ENCODE measurements at places on chromosomes 2 and 18.

DNA sequence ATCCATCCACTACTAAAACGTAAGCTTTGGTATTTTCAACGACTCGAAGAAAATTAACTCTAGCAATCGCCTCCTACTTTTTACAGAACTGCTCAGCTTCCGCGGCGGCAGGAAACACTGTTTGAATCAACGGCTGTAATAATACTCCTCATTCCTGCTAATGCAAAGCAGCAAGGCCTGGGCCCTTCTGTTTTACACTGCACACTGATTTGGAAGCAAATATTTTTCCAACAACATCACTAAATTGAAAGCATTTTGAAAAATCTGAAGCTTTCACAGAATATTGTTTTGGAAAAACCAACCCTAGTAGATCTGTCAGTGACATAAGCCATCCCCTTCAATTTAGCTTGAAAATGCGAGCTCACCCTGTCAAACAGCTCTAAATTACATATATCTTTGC lies 261.2 kb downstream of the TXNL1 start:
- DNase-seq = no peak

DNA sequence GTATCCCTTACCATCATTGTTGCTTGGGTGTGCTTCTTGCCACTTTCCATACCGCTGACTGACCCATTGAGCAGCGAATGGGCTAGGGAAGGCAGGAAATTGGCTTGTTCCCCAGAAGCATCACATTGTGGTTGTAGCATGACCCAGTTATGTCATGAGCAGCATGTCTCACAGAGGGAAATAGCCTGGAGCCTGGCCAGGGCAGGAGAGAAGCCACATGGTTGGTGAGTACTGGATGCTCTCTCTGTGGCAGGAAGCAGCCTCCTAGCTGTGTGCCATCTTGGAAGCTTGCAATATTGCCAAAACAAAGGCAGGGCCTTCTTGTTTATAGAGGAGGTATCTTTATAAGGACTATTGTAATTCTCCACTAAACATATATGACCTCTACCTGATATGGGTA lies 482.6 kb downstream of the PIK3C3 start:
- no peak for DNase-seq

DNA sequence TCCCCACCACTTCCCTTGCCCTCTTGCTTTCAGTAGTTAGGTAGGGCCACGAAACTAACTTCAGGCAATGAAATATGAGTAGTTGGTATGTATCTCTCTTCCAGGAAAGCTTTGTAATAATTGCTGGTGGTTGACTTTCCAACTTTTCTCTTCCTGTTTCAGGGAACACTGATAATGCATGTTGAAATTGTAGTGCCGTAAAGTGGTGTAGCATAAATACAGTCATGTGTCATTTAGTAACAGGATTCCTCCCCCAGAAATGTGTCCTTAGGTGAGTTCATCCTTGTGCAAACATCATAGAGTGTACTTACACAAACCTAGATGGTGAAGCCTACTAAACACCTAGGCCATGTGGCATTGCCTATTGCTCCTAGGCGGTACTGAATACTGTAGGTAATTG lies 429.2 kb downstream of the PID1 start:
- DNase-seq = no peak

DNA sequence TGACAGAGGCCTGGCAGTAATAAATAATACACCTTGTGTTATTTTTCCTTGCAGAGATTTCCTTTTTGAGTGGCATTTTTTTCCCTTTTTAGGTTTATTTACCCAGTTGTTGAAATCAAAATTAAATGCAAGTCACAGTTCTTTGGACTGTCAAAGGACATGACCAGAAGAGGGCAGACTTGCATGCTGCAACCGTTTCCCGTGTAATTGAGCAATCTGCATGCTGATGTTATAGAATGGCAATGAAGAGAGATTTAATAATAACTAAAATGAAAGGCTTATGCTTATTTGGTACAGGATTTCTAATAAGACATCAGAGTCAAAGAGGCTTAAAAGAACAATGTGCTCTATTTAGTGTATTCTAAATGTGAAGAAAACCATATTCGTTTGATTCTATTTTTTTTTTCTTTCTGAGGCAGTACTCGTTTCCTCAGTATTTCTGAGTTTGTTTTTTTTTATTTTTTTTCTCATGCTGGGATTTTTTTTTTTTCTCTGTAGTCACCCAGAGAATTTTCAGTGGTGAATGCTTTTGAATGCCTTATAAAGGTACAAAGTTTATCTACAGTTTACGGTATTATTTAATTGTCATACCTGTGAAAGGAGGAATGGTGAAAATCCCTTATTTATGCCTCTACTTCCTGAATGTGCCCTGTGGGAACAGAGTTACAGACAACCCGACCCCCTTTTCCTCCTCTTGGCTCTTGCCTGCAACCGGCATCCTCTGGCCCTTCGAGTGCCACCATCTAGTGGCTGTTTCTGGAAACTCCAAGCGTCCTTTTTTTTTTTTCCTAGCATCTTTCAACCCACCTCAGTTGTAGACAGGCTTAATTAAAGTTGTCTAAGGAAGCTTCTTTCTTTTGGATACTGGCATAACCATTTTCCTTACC lies 368.5 kb downstream of the LRRTM1 start:
- DNase-seq = peak; percentile 45

DNA sequence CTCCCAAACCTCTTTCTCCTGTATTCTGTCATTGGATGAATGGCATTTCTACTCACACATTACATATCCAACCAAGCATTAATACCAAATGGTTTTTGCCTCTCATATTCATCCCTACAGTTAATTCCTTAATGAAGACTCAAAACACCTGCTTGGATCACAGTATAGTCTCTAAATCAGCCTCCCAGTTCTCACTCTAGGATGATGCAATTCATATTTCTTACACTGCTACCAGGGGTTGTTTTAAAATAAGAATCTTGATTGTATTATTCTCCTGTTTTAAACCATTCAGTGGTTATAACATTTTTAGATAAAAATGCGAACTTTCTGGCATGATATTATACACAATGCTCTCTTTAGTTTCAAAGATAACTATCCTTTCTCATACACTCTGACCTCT lies 281.4 kb upstream of the ZEB2 start:
- no peak for DNase-seq

- DNase-seq = no peak
Observed at GRCh38 chr2:5696404-5696944, 4.3 kb downstream of the SOX11 start.

DNA sequence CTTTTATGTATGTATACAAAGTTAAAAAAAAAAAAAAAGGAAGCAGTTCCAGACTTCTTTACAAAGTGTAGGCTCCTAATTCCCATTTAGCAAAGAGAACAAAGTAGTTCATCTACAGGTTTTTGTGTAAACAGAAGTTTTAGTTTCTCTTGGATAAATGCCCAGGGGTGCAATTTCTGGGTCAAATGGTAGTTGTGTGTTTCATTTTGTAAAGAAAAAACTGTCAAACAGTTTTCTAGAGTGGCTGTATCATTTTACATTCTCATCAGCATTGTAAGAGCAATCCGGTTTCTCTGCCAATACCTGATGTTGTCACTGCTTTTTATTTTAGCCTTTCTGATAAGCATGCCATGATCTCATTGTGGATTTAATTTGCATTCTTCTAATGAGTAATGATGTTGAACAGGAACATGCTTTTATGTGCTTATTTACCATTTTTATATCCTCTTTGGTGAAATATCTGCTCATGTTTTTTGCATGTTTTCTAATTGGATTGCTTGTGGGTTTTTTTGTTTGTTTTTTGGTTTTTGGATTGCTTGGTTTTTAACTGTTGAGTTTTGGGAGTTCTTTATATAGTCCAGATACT lies 16.6 kb upstream of the PSME4 start:
- DNase-seq = no peak

DNA sequence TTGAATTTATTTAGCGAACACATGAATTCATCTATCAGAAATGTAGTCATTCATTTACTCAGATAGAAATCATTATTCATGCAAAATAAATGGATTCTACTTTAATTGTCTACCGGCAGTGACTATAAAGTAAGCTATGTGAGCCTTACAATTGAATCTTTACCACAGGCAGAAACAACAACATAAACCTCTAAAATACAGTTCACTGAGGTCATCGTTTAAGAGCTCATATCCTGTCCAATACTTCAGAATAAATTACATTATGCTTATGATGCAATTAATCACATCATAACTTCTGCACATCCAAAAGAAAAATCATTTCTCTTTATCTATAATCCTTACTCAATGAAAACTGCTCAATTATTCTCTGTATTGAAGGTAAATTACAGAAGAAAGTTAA lies 244.7 kb downstream of the HNMT start:
- no peak for DNase-seq

DNA sequence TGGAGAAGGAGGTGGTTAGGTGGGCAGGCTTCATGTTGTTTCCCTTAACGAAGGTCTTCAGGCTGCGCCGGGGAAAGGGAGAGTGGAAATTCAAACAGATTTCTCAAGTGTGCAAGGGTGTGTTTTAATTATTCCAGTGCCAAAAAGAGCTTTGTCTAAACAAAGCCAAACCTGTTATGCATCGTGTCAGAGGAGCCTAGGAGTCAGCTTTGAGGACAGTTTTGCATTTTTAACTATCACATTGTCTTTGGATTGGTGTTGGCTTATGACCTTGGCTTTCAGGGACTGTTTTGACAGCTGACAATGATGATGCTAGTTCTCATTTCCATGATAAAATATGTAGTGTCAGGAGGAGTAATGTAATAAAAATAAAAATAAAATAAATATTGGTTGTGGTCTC lies 144.8 kb downstream of the LDLRAD4 start:
- DNase-seq = no peak

DNA sequence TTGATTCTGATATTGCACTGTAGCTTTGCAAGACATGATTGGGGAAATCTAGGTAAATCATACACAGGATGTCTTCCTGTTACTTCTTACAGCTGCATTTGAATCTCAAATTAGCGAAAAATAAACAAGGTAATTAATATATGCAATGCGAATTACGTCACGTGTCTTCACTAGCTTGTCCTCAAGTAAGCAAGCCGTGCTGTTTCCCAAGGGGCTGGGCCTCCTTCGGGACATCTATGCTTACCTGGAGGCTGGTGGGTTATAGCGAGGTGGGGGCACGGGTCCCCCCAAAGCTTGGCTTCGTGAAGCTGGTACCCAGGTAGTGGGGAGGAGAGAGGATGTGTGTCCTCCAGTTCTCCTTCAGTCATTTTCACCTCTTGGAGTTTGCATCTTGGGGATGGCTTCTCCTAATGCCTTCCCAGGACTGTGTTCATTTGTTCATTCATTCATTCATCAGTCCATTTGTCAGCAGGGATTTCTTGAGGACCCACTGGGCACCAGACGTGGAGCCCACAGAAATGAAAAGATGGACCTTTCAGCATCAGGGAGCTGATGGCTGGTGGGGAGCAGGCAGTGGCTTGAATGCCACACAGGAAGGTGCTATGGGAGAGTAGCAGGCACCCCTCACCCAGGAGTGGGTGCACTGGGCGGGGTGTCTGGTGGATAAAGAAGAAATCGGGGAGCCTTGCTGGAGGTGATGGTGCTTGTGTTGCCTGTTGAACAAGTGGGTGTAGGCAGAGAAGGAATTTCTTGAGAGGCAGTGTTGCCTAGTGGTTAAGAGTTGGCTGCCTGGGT lies 155.1 kb downstream of the GLI2 start:
- no peak for DNase-seq

GRCh38 chr2:191650896-191651773 lies 26.8 kb upstream of the NABP1 start:
- peak; percentile 72 for DNase-seq

DNA sequence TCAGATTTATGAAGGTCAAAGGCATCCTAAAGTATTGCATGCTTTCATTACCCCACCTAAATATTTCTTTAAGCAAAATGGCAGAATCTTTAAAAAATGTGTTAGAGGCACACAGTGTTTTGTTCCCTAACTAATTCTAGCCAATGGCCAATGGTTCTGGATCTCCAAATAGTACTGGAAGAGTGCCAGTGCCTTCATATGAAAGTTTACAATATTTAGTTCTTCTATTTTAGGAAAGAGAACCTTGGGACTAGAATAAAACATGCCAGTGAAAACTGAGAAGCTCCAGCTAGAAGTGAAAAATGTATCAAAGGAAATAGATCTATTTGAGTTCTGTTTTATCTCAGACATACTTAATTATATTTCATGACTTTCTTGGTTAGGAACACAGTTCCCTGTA lies 37.1 kb downstream of the TACR1 start:
- no peak for DNase-seq

DNA sequence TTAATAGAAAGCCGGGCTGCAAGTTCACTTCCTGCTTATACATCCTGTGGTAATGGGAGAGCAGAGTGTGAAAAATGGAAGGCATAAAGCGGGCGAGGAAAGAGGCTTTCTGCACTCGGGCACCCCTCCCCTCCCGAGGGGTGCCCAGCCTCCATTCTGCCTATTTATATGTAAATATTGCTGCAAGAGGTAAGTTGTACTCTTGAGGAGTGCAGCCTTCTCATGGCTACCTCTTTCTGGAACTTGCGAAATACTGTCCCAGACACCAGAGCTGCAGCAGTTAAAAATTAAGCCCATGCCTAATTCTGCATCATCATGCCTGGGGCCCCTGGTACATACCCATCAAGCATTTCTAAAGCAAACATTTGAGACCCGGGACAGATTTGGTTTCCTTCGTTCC lies 156.0 kb downstream of the GBX2 start:
- DNase-seq = no peak

DNA sequence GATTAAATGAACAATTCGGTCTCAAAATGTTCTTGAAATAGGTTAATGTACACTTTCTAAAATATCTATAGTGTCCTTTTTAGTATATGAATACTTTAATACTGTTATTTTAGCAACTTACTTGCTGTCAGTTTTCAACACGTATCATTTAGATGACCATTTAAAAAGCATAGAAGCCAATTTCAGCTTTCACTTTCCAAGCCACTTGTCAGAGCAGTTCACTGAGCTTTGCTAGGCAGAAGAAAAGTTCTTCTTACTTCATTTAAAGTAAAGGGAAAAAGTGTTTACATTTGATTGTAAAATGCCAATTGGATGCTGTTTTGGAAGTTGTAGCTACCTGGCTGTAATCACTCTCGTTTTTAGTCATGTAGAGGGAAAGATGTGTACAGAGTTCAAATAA lies 126.0 kb downstream of the KCNH7 start:
- no peak for DNase-seq

DNA sequence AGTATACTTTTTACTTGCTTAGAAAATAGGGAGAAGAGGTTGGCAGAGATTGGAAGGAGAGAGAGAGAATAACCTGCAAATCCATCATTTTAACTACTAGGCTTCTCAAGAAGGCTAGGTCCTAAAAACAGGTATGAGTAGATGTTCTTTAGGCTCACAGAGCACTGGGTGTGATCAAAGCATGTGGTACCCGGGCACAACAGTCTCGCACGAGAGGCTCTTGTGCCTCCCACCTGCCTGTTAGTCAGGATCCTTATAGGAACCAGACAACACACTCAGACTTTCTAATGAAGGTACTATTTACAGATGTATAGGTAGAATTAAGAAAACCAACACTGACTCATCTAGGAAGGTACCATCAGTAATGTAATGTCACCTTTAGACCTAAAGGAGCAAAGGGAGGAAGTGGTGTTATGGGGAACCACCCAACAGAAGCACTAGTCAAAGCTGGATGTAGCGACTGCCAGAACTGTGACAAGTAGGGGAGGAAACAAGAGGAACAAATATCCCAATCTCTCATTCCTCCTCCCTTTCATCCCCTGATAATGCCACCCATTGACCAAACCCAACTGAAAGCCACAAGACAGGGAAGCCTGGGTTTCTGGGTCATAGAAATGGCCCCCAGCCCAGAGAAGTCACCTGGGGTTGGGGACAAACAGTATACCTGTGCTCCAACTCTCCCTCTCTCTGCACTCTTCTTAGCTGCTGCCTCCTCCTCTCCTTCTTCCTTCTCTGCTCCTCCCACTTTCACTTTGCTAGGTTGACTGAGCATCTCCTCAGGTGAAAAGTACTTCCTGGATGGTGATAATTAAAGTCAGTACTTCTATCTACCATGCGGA lies 16.0 kb upstream of the MARCHF4 start:
- peak; percentile 10 for DNase-seq

Measured in activated CD4-positive, alpha-beta T cell treated with anti-CD3 and anti-CD28 coated beads, Interleukin-2, Interleukin-6, amounts not matched to agents 100 ng/mL and 50 ng/mL, durations not matched to agents 16 hours and 8 hours (primary cell).